ENCODE measurements at places on chromosomes 13 and 19. TPM values are rescaled to one million over a fixed set of nuclear protein-coding genes. Genes with fewer than 3 reads are reported as not detected.

DNA sequence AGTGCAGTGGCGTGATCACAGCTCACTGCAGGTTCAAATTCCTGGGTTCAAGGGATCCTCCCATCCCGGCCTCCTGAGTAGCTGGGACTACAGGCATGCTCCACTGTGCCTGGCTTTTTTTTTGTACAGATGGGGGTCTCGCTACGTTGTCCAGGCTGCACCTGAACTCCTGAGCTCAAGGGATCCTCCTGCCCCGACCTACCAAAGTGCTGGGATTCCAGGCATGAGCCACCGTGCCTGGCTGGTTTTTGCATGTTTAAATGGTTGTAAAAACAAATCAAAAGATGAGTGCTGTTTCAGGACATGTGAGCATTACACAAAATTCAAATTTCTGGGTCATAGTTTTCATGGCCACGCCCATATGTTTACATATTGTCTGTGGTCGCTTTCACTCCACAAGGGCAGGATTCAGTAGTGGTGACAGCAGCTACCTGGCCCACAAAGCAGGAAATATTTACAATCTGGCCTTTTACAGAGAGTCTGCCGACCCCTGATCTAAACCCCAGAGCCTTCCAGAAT is 5.3 kb downstream of the MATK start:
- DNase-seq = no peak

GRCh38 chr13:77056382-77056781 is 29.4 kb upstream of the FBXL3 start:
- DNase-seq = no peak

Gene LILRA1
- not detected for total RNA-seq

GRCh38 chr19:18292810-18293641 is 11.6 kb upstream of the JUND start:
- peak; percentile 96 for DNase-seq

Gene ZNF296
- 14.8 TPM for total RNA-seq

- peak; percentile 62 for DNase-seq
These were observed 1.4 kb downstream of the NPAS1 start for GRCh38 chr19:47020992-47021496.

GRCh38 chr13:43057653-43058317 is 34.4 kb downstream of the DNAJC15 start:
- peak; percentile 43 for DNase-seq

Gene ZNF414
- total RNA-seq = 29.3 TPM

Gene ATF5
- total RNA-seq = 18.5 TPM

GRCh38 chr19:38145623-38146022 is 78.4 kb downstream of the DPF1 start:
- no peak for DNase-seq

GRCh38 chr13:35906636-35907035 is 224.5 kb downstream of the DCLK1 start:
- DNase-seq = no peak

DNA sequence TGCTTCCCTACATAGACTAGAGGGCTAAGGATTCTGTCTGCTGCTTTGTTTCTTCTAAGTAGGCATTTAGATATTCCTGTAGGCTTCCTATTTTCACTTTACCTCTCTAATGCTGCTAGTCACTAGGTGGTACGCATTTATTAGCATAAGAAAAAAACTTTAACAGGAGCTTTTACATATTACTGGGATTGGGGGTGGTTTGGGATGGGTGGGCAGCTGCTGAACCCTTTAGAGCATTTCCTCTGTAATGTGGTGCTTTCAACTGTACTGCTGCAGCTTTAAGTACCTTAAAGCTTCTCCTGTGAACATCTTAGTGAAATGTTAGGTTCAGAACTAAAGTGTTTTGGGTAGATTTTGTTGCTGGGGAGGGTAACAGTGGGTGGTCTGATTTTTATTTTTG is 92.6 kb downstream of the ZNF486 start:
- DNase-seq = peak; percentile 68

Gene SHC2
- 16.6 TPM for total RNA-seq

DNA sequence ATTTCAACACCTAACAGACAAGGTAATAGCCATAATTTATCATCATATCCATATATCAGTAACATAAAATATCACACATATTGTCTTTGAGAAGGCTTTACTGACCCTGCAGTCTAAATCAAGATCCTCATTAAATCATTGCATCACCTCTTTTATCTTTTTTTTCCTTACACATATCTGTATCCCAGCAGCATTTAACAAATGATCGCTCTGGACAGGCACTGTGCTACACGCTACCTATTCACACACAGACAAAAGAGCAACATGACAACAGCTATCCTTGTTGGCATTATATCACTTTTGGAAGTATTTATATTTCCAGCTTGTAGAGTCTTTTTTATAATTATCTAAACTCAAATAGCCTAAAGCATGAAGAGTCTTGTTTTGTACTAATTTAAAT is 73.3 kb upstream of the NBEA start:
- DNase-seq = no peak

DNA sequence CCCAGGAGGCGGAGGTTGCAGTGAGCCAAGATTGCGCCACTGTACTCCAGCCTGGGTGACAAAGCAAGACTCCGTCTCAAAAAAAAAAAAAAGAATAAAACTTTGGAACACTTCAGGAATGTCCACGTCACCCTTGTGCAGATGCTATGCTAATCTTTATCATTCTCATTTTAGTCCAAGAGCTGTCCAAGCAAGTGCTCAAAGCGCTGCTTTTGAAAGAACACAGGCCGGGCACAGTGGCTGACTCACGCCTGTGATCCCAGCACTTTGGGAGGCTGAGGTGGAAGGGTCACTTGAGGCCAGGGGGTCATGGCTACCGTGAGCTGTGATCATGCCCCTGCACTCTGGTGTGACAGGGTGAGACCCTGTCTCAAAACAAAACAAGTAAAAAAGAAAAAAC is 11.1 kb upstream of the UQCR11 start:
- DNase-seq = no peak

Gene PSG6
- total RNA-seq = not detected

Gene GZMM
- 0.64 TPM for total RNA-seq

GRCh38 chr13:113369881-113370280 is 6.0 kb upstream of the GRTP1 start:
- no peak for DNase-seq

- DNase-seq = no peak
These were observed 22.9 kb downstream of the DNAJC15 start for GRCh38 chr13:43046259-43046658.

- no peak for DNase-seq
These were observed 110.3 kb upstream of the ABCC4 start for GRCh38 chr13:95411428-95412040.

Gene PRSS57
- not detected for total RNA-seq

Gene PABPC3
- total RNA-seq = 0.26 TPM

Measured in H9 (cell line).